ENCODE measurements at places on chromosomes 16 and 17.

- peak; percentile 4 for DNase-seq
These were observed 90.5 kb upstream of the HSBP1 start for GRCh38 chr16:83717308-83717707.

- DNase-seq = peak; percentile 83
These were observed 27.9 kb downstream of the SLFN12 start for GRCh38 chr17:35404360-35404759.

DNA sequence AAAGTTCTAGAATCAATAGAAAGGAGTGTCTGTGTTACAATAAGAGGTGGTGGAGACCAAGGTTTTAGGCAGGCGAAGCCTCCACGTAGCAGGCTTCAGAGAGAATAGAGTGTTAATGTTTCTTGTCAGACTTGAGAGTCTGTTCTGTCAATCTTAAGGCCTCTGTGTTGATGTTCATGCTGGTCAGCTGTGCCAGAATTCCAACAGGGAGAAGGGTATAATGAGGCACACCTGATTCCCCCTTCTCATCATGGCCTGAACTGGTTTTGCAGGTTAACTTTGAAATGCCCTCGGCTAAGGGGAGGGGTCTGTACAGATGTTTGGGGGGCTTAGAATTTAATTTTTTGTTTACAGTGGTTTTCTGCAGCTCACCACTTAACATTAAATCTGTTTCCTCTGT, 46.0 kb downstream of the RNF112 start:
- DNase-seq = no peak

DNA sequence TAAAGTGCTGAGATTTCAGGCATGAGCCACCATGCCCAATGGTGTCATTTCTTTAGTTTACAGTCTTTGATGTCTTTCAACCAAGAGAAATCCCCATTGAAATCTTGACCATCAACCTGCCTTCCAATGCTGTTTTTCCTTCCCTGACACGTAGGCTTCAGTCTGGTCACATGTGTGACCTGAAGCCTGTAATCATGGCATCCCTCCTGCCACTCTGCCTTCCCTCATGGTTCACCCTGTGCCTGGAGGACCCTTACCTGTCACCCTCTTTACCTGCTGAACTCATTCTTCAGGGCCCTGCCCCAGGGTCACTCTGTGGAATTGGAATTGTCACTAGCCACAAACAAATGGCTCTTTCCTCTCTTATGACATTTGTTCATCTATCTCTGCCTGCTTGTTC, 18.1 kb upstream of the ARHGAP23 start:
- DNase-seq = no peak

GRCh38 chr17:67095803-67096202, 51.4 kb downstream of the CACNG1 start:
- DNase-seq = no peak

- no peak for DNase-seq
These were observed 1.0 kb downstream of the CX3CL1 start for GRCh38 chr16:57373117-57373947.

GRCh38 chr17:75843577-75844529, at the start of gene UNC13D:
UNC13D (minus strand) TSS chr17:75844404; CDS start chr17:75844337, 67 bp downstream.
- DNase-seq = peak; percentile 92

- no peak for DNase-seq
These were observed 115.4 kb downstream of the SALL1 start for GRCh38 chr16:51035711-51036110.

GRCh38 chr16:6032438-6032837, 934.8 kb upstream of the EEF2KMT start:
- DNase-seq = no peak

GRCh38 chr17:3755335-3756030, 31.8 kb downstream of the HASPIN start:
- no peak for DNase-seq

DNA sequence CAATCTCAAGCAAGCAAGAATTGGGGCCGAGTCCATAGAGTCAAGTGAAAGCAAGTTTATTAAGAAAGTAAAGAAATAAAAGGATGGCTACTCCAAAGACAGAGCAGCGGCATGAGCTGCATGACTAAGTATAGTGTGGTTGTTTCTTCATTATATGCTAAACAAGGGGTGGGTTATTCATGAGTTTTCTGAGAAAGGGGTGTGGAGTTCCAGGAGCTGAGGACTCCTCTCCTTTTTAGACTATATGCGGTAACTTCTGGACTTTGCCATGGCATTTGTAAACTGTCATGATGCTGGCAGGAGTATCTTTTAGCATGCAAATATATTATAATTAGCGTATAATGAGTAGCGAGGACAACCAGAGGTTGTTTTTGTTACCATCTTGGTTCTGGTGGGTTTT, 819.9 kb downstream of the KCNJ2 start:
- no peak for DNase-seq

GRCh38 chr17:13134076-13134475, 116.2 kb upstream of the ELAC2 start:
- DNase-seq = no peak

GRCh38 chr16:85162478-85163277, 50.4 kb upstream of the CIBAR2 start:
- DNase-seq = no peak

GRCh38 chr16:72769876-72770275, 278.1 kb downstream of the ZFHX3 start:
- no peak for DNase-seq

- DNase-seq = peak; percentile 62
These were observed 9.1 kb downstream of the ASPHD1 start for GRCh38 chr16:29909391-29909790.

- DNase-seq = peak; percentile 83
These were observed 630 bp downstream of the MILR1 start for GRCh38 chr17:64449545-64449944.

DNA sequence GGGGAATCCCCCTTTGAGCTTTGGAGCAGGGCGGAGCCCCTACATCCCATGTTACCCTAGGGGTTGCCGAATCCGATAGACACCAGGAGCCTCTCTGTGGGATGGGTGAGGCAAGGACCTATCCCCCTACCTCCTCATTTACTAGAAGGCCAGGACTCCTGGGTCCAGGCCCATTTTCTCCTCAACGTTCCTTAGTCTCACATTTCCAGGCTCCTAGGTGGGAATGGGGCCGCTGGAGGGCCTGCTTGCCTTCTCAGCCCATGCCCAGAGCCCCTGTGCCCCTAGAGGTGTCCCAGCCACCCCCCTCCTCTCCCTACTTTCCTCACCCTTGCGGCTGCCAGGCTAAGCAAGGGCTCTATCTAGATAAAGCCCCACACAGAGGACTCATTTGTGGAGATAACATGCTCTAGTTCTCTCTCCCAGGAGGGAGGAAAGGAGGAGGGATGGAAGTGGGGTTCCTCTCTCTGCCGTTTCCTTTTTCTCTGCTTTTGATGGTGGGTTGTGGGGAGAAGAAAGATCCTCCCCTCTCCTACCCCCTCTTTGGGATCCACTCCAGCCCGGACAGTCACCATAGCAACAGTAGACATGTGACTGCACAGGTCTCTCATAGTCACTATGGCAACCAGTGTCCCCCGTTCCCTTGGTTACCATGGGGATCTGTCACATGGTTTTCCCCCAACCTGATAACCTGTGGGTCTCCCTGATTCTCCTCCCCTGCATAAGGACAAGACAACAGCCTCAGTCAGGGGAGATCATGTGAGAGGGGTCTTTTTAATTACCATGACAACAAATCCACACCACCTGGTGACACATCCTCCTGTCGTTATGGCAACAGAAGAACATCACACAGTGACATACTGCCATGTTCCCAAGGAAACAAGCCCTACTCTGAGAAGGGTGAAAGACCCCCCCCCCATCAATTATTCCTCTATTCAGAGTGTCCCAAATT, 5.2 kb downstream of the CACNA1G start:
- peak; percentile 25 for DNase-seq

All from OCI-M1 (cell line).